ENCODE measurements at places on chromosomes 3 and 15.

DNA sequence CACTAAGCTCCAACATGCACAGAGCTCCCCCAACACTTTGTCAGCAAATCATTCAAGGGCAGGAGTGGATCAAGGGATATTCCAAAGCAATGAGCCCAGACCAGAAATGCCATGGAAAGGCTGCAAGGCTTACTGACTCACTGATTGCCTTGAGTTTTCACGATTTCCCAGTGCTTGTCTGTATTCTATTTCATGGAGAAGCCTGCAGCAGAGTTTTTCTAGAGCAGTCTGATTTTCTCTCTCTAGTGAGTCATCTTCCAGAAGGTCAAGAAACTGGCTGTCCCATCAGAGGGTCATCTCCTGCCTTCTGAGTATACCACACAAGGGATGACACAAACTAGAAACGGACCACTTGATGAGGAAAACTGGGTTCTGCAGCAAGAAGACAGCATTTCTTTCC lies 16.5 kb downstream of the LMCD1 start:
- no peak for DNase-seq

DNA sequence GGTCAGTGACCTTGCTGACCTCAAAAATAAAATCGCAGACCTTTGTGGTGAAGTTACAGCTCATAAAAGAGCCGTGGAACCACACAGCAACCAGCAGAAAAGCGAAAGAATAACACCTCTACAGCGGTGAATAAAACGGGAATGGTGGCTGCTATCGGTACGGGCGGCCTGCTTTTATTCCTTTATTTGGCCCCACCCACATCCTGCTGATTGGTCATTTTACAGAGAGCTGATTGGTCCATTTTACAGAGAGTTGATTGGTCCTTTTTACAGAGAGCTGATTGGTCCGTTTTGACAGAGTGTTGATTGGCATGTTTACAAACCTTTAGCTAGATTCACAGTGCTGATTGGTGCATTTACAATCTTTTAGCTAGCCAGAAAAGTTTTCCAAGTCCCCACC lies 80.7 kb upstream of the ATP10A start:
- DNase-seq, result no peak

DNA sequence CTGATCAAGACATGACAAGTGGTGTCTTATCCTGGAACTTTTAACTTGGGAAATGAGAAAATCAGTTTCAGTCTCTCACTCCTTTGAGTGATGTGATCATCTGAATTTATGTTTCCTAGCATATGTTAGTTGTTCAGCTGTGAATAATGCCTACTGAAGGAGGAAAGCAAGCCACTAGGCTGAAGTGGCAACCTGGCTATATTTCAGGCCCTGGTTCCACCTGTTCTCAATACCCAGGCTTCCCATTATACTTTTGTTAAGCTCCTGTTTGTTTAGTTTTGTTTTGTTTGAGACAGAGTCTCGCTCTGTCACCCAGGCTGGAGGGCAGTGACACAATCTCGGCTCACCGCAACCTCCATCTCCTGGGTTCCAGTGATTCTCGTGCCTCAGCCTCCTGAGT lies 243.8 kb downstream of the ALCAM start:
- DNase-seq, result no peak

DNA sequence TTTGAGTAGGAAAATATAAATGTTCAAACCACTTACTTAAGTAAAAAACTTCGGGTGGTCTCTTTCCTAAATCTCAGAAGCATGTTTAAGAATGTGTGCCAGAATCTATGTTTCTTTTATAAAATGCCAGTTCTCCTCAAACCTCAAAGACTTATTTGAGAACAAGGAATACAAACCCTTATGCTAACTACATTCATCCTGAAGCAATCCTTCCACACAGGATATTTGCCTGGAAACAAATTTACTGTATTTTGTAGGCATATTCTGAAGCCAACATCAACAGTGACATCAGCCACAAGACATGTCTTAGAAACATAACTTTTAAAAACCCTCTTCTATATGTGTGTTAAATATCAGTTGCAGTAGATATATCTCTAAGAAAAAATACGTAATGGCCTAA lies 1077.0 kb downstream of the ROBO1 start:
- DNase-seq, result no peak

DNA sequence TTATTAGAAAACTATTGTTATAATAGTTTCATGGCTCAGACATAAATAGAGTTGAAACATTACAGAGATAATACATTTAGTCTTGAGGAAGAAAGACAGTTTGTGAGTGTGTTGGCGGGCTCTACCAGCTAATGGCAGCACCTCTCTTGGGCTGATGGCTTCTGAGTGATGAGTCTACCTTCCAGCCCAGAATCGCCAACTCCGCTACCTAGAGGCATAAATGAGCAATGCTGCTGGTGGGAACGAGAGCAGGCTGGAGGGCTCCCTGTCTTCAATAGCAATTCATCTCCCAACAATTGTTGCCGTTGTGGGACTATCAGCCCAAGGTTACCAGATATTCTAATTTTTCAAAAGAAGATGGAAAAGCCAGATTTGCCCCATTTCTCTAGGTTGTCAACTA lies 388.7 kb downstream of the FOXP1 start:
- no peak for DNase-seq

GRCh38 chr3:156626104-156626503 lies 48.3 kb upstream of the TIPARP start:
- DNase-seq, result no peak

GRCh38 chr3:108130236-108130635 lies 39.4 kb upstream of the CD47 start:
- no peak for DNase-seq

DNA sequence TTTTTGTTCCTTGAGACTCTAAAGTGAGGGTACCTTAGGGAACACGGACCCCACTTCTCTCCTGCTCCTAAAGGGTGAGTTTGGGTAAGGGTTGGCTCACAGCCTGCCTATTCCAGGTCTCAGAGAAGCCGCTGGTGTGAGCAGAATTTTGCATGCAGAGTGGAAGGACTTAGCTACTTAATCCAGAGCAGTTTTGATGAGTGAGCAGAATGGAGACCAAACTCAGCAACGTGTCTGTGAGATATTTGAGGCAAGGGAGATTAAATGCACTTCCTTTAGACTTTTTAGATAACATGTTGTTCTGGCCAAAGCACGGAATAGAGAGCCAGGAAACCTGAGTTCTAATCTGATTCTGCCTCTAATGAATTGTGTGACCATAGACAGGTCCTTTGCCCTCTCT lies 5.1 kb downstream of the SLC24A1 start:
- DNase-seq, result no peak

- DNase-seq, result no peak
Measured at GRCh38 chr3:122055215-122055614, at the start of gene CD86. Gene CD86, plus strand, starts transcription at chr3:122055362. Its CDS starts 128 bp downstream, at chr3:122055490.

DNA sequence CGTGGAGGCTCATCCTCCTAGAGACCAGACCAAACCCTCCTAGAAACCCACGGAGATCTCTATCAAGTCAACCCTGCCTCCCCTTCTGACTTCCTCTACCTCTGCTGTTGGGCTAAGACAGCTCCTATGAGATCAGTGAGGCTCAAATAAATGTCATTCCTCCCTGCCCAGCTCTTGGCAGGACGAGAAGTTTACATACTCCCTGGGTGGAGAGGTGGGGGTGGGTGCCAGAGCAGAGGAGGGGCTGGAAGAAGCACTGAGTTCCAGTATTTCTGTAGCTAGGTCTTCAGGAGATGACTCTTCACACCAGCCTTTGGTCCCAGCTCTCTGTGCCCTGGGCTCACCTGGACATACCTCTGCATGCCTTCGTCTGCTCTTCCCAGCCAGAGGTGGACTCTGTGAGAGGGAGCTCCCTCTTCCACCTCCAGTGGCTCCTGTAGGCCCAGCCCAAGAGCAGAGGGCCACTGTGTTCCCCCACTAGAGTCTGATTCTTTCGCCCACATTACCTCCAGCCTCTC lies 42.4 kb upstream of the TLE3 start:
- no peak for DNase-seq

- DNase-seq, result no peak
Measured at GRCh38 chr3:177781686-177782161, 584.4 kb upstream of the TBL1XR1 start.

DNA sequence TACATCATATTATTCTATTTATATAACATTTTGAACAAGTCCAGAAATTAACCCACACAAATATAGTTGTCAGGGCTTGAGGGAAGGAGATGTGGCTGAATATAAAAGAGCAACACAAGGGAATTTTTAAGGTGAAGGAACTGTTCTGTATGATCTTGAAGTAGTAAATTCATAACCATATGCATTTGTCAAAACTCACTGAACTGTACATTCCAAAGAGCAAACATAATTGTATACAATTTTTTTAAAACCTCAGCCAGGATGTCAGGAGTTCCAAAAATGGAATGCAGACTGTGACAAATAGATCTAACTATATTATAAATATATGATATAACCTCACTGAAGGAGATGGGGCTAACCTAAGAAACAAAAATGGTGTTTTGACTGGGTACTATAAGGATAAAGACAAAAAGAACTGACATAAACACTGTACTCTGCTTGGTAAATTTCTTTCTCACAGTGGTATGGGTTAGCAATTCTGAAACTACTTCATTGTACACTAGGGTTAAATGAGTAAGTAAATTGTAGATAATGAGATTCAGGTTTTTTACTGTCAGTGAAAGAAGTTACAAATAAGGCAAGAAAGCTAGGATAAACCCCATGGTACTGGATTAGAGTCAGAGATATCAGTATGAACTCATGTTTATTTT lies 14.4 kb downstream of the GOLGB1 start:
- no peak for DNase-seq

DNA sequence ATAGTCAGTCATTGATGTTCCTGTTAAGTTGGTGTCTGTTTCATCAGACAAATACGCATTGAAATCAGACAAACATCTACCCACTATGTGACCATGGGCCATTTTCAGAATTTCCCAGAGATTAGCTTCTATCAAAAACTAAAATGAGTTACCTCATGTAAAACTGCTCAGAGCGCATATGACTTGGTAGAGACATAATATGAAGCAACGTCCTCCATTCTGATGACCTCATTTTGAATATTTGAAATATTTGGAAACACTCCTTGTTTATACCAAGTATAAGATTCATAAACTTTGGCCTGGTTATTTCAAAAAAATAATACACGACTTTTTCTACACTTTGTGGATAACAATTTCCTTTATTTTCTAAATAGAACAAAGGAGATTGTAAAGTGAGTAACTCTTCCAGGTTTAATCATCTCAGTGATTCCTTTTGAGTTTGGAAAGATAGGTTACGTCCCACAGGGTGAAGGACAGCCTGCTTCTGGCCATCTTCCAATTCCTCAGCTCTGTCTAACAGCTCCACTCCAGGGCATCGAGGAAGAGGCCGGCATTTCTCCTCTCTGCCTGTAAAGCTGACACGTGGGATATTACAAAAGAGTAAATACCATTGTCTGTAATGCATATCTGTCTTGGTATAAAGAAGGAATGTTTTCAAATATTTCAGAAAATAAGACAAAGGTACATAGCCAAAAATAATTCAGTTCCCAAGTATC lies 122.6 kb downstream of the CADM2 start:
- DNase-seq, result no peak

GRCh38 chr3:33364531-33365128 lies 75.6 kb downstream of the UBP1 start:
- no peak for DNase-seq

- DNase-seq, result no peak
Measured at GRCh38 chr15:66388043-66388363, 1.3 kb downstream of the MAP2K1 start.

DNA sequence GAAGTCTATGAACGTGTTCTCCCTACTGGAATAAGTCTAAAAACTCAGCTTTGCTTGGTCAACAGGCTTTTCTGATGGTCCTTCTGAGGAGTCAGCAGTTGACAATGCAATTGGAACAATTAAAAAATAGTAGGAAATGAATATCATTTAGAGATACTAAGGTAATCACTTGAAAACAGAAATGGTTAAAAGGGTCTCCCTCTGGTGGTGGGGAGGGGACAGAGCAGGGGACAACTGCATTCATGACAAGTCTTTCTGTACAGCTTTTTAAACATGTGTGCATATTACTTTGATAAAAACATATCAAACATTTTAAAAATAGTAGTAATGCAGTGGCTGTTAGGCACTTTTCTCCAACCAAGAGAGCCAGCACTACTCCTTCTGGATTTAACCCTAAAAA lies 119.9 kb upstream of the FHIT start:
- no peak for DNase-seq

DNA sequence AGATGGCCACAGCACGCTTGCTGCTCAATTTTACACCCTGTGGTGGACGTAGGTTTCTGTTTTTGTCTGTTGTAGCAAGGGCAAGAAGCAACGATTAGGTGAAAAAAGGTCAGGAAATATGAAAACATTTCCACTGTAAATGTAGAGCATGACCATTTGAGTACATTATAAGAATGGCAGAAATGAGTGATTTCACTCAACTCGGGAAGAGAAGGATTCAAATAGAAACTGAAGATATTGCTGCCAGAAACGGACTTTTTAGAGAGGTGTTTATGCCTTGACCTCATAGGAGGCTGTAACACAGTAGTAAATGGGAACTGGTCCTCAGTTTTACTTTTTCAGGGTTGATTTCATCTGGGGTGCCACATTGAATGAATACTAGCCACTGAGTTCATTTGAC lies 33.1 kb upstream of the GASK1A start:
- no peak for DNase-seq

DNA sequence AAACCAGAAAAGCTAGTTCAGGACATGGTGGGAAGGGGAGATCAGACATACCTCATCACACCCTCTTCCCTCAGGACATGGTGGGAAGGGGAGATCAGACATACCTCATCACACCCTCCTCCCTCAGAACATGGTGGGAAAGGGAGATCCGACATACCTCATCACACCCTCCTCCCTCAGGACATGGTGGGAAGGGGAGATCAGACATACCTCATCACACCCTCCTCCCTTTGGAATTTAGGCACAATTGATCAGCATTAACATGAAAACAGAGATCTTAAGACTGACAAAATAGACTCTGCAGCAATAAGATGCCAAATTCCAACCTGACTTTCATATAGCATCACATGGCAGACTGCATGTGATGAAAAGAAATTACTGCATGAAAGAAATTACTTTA lies 412.7 kb upstream of the ZNF717 start:
- no peak for DNase-seq

GRCh38 chr3:107699682-107700081 lies 176.9 kb downstream of the BBX start:
- no peak for DNase-seq

DNA sequence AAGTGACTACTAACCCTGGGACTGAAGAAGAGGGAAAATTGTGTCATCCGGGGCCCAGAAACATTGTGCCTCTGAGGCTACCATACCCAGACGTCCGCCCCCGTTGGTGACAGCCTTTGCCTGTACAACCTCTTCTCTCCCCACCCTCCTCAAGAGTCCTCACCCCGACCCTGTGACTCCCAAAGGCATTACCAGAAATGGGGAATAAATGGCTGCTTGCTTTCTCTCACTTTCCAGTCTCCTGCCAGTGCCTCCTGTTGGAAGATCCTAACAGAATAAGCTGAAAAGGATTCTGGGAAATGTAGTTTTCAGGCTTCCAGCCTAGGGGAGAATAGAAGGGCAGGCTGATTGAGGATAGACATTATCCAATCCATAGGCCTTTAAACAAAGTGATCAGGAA lies 30.8 kb upstream of the SLC25A36 start:
- no peak for DNase-seq

- DNase-seq, result no peak
Measured at GRCh38 chr3:117632191-117632590, 922.6 kb downstream of the TUSC7 start.

GRCh38 chr3:180974286-180974685 lies 15.2 kb downstream of the DNAJC19 start:
- DNase-seq, result no peak

GRCh38 chr3:55629432-55629831 lies 142.3 kb upstream of the WNT5A start:
- no peak for DNase-seq

Data from anterior cingulate cortex (tissue), 58 donors.